ENCODE measurements at places on chromosomes 3 and 15.

- peaks cover 45% of the 10 kb centered on the region for H3K4me1 ChIP-seq
- H3K36me3 ChIP-seq, result peaks cover 31% of the 10 kb centered on the region
- H3K27me3 ChIP-seq, result no peaks in the 10 kb centered on the region
- H3K4me3 ChIP-seq, result no peak overlapping the region
- H3K27ac ChIP-seq, result no peak overlapping the region
These were observed 21.8 kb downstream of the FBXO22 start for GRCh38 chr15:75925440-75925839.

DNA sequence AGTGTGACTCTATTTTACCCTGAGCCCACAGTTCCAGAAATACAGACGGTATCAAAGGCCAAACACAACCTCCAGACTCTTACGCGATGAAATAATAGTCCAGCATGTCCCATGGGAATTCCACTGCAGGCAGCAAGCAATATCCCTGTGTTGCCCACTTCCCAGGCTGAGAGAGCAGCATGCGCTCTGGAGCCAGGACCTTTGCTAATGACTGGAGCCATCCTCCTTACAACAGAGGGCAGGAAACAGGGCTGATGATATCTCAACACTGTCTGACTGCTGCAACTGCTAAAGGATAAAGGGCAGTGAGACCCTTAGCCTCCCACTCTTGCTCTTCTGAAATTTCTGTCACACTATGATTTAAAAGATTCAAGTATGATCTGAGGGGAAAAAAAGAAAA, 34.8 kb downstream of the MCF2L2 start:
- H3K27ac ChIP-seq, result no peak overlapping the region
- no peak overlapping the region for H3K4me3 ChIP-seq
- DNase-seq, result no peak
- no peaks in the 10 kb centered on the region for H3K36me3 ChIP-seq
- peaks cover 3% of the 10 kb centered on the region for H3K27me3 ChIP-seq

GRCh38 chr15:92315144-92315543, 78.5 kb upstream of the ST8SIA2 start:
- H3K4me3 ChIP-seq, result no peak overlapping the region
- no peaks in the 10 kb centered on the region for H3K36me3 ChIP-seq
- H3K4me1 ChIP-seq, result no peaks in the 10 kb centered on the region
- H3K27ac ChIP-seq, result no peak overlapping the region
- DNase-seq, result no peak

DNA sequence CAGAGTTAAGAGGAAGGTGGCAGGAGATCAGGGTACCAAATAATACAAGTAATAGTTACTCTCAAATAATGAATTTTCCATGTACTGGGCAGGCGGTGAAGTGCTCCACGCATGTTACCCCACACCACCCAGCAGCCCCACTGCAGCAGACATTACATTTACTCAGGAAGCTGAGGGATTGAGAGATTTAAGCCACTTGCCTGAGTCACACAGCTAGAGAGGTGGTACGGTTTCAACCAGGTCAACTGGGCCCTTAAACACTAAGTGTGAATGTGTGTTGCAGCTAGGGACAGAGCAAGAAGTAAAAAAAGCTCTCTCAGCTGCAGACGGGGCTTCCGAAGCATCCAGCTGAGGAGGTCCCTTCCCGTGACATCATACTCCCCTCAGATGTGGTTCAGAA, 91.3 kb downstream of the PRICKLE2 start:
- no peak for DNase-seq
- H3K4me3 ChIP-seq, result no peak overlapping the region
- no peaks in the 10 kb centered on the region for H3K27me3 ChIP-seq
- no peaks in the 10 kb centered on the region for H3K4me1 ChIP-seq

DNA sequence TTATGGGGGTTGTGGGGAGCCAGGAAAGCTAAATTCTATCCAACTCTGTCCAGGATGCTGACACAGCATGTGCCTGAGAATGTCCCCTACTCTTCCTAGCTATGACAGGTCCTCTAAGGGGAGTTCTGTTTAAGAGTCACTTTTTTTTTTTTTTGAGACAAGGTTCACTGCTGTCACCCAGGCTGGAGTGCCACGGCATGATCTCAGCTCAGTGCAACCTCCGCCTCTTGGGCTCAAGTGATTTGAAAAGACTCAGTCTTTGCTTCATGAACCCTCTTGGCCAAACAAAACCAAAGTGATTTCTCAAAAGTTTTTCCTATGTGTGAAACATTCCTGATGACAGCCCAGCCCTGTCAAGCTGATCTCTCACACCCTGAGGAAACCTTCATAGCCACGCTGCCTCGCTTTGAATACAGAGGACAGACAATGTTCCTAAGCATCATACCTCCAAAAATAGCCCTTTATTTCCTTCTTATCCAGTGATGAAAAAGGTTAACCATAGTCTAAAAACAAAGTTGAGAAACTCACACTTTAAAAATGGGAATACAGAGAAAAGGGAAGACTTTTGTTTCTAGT, 105.5 kb upstream of the PROK2 start:
- no peak overlapping the region for H3K4me3 ChIP-seq
- DNase-seq, result no peak
- no peak overlapping the region for H3K27ac ChIP-seq
- peaks cover 20% of the 10 kb centered on the region for H3K27me3 ChIP-seq
- H3K36me3 ChIP-seq, result no peaks in the 10 kb centered on the region

DNA sequence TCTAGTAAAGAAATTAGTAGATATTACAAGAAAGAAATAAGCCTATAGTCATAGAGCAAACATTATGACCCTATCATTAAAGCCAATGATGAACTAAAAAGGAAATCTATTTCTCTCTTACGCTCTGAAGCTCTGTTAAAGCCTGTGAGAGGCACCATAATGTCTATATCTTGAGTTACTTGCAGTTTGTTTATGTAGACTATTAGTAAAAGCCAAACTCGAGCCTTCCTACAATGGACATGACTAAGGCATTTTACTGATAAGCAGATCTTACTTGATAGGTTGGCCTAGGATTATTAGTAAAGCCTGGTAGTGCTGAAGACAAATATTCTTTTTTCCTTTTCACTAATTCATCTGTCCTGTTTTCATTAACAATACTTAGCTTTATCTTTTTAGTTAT, 32.7 kb downstream of the LRRC3B start:
- H3K4me3 ChIP-seq, result no peak overlapping the region
- no peak overlapping the region for H3K27ac ChIP-seq
- no peak for DNase-seq
- no peaks in the 10 kb centered on the region for H3K4me1 ChIP-seq
- no peaks in the 10 kb centered on the region for H3K27me3 ChIP-seq
- no peaks in the 10 kb centered on the region for H3K36me3 ChIP-seq

- H3K27me3 ChIP-seq, result no peaks in the 10 kb centered on the region
- peaks cover 4% of the 10 kb centered on the region for H3K36me3 ChIP-seq
- DNase-seq, result no peak
- H3K4me3 ChIP-seq, result no peak overlapping the region
- no peak overlapping the region for H3K27ac ChIP-seq
- no peaks in the 10 kb centered on the region for H3K4me1 ChIP-seq
These were observed 169.3 kb downstream of the GBE1 start for GRCh38 chr3:81592101-81592500.

DNA sequence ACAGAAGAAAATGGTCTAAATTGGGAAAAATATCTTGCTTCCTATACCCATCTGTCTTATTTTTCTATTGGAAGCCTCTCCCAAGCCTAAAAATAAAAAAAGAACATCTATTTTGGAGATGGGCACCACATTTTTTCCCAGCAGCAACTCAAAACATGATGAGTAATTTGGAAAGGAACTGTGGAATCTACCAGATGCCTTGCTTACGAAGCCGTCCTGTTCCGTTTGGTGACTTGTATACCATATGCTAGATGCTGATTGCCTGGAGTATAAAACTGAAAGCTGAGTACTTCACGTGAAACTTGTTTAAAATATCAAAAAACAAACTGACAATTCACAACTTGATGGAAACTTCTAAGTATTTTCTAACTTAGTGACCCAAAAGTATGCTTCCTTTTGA, 491.0 kb downstream of the ROBO2 start:
- DNase-seq, result no peak
- H3K4me3 ChIP-seq, result no peak overlapping the region
- H3K27ac ChIP-seq, result no peak overlapping the region
- no peaks in the 10 kb centered on the region for H3K36me3 ChIP-seq
- H3K27me3 ChIP-seq, result no peaks in the 10 kb centered on the region
- H3K4me1 ChIP-seq, result no peaks in the 10 kb centered on the region

GRCh38 chr3:195761123-195761566, 40.4 kb downstream of the MUC20 start:
- H3K27ac ChIP-seq, result no peak overlapping the region
- no peak overlapping the region for H3K4me3 ChIP-seq
- peaks cover 39% of the 10 kb centered on the region for H3K27me3 ChIP-seq
- peaks cover 9% of the 10 kb centered on the region for H3K4me1 ChIP-seq

GRCh38 chr3:121667333-121667732, 6.6 kb upstream of the HCLS1 start:
- H3K27me3 ChIP-seq, result no peaks in the 10 kb centered on the region
- peaks cover 56% of the 10 kb centered on the region for H3K36me3 ChIP-seq
- H3K4me3 ChIP-seq, result no peak overlapping the region

DNA sequence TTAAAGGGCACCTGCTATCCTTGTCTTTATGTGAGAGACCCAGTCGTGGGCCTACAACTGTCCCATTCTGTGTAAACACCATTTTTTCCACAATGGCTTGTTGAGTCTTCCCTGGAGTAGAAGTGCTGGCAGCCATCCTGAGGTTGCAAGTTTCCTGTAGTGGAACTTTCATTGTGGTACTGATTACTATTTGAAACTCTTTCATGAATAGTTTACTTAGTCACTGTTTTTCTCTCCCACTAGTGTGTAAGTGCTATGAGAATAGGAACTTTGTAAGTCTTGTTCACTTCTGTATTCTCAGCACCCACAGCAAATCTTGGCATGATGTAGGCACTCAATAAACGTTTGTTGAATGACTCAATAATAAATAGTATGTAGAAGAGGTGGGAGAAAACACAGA, 48.6 kb downstream of the RARB start:
- DNase-seq, result no peak
- peaks cover 4% of the 10 kb centered on the region for H3K27me3 ChIP-seq
- H3K36me3 ChIP-seq, result no peaks in the 10 kb centered on the region
- no peaks in the 10 kb centered on the region for H3K4me1 ChIP-seq

GRCh38 chr3:72115307-72115706, 330.4 kb upstream of the PROK2 start:
- no peaks in the 10 kb centered on the region for H3K36me3 ChIP-seq
- no peak overlapping the region for H3K27ac ChIP-seq
- H3K4me3 ChIP-seq, result no peak overlapping the region
- no peaks in the 10 kb centered on the region for H3K27me3 ChIP-seq
- H3K4me1 ChIP-seq, result no peaks in the 10 kb centered on the region

- no peaks in the 10 kb centered on the region for H3K36me3 ChIP-seq
- no peak for DNase-seq
- H3K4me1 ChIP-seq, result no peaks in the 10 kb centered on the region
- H3K27me3 ChIP-seq, result no peaks in the 10 kb centered on the region
- H3K4me3 ChIP-seq, result no peak overlapping the region
These were observed 739.7 kb upstream of the DPPA4 start for GRCh38 chr3:110077093-110077492.

DNA sequence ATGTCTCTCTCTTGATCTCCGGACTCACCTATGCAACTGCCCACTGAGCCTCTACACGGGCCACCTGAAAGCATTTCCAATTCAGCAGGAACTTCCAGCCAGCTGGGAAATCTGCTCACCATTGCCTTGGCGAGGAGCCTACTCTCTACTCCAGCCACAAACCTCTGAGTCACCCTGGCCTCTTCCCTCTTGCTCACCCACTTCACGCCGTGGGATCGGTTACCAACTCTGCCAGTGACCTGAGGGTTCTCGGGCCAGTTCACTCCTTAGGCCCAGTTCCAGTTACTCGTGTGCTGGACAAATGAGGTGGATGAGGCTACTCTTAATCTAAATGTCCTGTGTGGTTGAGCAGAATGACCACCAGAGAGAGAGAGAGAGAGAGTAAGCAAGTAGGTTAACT, 70.1 kb downstream of the CEMIP start:
- H3K4me3 ChIP-seq, result no peak overlapping the region
- H3K4me1 ChIP-seq, result no peaks in the 10 kb centered on the region
- no peak overlapping the region for H3K27ac ChIP-seq
- no peaks in the 10 kb centered on the region for H3K36me3 ChIP-seq
- DNase-seq, result no peak

DNA sequence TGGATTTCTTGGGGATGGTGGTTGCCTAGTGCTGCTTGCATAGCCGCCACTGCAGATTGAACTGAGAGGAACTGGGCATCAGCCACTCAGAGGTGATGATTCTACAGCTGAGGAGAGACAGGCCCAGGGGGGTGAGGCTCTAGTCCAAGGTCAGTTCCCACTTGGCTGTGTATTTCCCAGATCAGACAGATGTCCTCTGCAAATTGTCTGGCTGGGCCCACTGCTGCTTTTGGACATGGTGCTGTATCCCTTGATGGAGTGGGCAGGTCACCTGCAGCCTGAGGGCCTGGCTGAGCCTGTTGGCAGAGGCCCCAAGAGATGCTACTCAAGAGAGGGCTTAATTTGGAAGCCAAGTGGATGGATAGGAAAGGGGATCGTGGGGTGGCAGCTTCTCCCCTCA, 124.5 kb upstream of the CTDSPL start:
- H3K27me3 ChIP-seq, result peaks cover 13% of the 10 kb centered on the region
- H3K27ac ChIP-seq, result no peak overlapping the region
- no peaks in the 10 kb centered on the region for H3K36me3 ChIP-seq
- H3K4me3 ChIP-seq, result no peak overlapping the region
- DNase-seq, result no peak

DNA sequence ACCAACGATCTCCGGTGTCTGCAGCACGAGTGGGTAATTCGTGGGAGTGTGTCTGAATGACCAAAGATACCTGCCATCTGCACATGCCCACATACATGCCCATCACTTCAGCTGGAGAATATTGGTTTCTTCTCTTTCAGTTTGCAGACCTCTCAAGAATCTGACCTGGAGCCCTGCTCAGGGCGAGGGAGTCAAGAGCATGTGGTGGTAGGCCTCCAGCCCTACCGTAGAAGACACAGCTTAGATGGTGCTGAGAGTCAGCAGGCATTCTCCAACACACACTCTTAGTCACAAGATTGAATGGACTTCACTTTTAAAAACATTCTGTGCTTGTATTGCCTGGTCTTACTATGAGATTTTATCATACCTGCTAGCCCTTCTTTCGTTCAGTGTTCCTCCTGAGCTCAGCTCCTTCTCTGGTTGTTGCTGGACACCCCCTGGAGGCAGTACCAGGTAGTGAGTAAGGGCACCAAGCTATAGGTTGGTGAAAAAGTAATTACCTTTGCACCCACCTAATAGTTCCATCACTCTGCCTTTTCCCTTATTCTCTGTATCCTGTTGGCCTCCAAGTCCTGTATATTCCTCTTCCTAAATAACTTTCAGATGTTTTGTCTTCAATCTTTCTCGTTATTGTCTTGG, 252.0 kb downstream of the CACNA2D3 start:
- H3K27me3 ChIP-seq, result peaks cover 4% of the 10 kb centered on the region
- no peaks in the 10 kb centered on the region for H3K36me3 ChIP-seq
- no peaks in the 10 kb centered on the region for H3K4me1 ChIP-seq
- no peak overlapping the region for H3K4me3 ChIP-seq
- peak; percentile 9 for DNase-seq

GRCh38 chr15:47246317-47246716, 471.0 kb upstream of the SEMA6D start:
- H3K27me3 ChIP-seq, result no peaks in the 10 kb centered on the region
- no peak overlapping the region for H3K27ac ChIP-seq
- H3K4me3 ChIP-seq, result no peak overlapping the region
- no peak for DNase-seq

GRCh38 chr3:45993421-45994027, 2.1 kb downstream of the FYCO1 start:
- peaks cover 32% of the 10 kb centered on the region for H3K36me3 ChIP-seq
- peaks cover 3% of the 10 kb centered on the region for H3K27me3 ChIP-seq
- peaks cover 65% of the 10 kb centered on the region for H3K4me1 ChIP-seq
- H3K4me3 ChIP-seq, result peak overlapping the region; percentile 28
- peak; percentile 43 for DNase-seq

Data from activated CD4-positive, alpha-beta T cell treated with anti-CD3 and anti-CD28 coated beads, Interleukin-2, amount 10 ng/mL, durations not matched to agents 7 days and 5 days (primary cell).